ENCODE measurements at places on chromosomes 5 and 9.

- no peak for DNase-seq
These were observed 992 bp downstream of the SH2D3C start for GRCh38 chr9:127777368-127777980.

DNA sequence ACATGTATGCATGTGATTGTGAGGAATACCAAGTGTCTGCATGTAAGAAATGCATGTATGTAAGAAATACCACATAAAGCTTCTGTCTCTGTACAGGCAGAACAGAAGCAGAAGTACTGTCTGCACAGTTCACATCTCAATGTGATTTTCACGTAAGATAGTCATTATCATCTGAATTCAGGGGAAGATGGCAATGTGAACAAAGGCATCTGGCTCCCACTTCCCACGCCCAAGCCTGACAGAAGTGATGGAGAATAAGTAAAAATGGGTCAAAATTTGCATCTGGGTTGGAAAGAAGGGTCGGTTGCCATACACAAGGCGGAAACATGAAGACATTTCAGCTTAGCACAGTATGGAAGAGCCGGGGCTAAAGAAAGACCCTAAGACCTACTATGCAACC, 71.7 kb downstream of the SUSD1 start:
- DNase-seq = no peak

DNA sequence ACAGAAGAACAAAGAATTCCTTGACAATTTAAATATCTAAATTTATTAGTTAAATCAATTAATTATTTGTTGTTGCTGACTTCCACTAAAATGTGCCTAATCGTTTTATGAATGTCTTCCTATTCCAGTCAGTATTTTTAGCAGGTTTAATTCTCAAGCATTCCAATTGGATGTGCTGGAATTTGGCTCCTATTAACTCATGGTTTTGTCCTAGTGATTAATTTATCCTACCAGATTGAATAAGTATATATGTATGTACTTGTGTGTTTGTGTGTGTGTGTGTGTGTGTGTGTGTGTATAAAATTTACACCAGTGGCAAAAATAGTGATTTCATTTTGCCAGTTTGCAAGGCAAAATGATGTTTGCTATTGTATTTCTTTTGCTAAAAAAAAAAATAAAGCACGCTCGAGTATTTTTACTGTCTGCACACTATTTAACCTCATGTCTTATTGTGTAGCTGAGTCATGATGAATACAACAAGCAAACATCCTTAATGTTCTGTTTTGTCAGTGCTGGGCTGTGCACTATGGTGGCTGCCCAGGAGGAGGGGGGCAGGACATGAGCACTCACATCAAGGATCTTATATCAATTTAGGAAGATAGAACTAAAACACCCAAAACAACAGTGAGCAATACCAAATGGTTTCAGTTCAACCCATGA, 375.5 kb downstream of the PDE4D start:
- DNase-seq = no peak

DNA sequence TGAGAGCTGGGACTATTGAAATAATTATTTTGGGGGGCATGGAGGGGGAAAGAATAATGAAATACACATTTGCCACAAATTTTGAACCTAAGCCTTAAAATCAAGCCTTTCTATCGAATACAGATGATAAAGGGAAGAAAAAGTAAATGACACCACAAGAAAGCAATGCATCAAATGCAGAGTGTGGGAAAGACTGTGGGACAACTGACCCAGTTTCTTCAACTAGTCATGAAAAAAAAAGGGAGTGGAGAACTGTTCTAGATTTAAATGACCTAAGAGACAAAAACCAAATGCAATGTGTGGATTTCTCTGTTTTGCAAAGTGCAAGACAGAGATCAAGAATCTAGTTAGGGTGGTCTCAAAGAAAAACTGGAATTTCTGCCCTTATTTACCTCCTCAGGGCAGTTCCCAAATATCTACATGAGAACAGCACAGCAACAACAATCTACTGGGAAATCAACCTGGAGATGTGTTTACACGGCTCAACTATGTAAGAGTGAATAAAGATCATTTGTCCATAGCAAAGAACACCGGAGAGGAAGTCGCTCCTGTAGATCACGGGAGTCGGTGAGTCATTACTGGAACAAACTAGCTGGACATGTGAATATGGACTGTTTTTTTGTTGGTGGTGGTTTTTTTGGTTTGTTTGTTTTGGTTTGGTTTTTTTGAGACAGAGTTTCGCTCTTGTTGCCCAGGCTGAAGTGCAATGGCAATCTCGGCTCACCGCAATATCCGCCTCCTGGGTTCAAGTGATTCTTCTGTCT, 145.9 kb downstream of the DROSHA start:
- DNase-seq = peak; percentile 41

- no peak for DNase-seq
These were observed 43.3 kb downstream of the ZNF618 start for GRCh38 chr9:113919382-113919781.

- no peak for DNase-seq
These were observed 162.6 kb downstream of the TAF11L14 start for GRCh38 chr5:17796757-17797396.

DNA sequence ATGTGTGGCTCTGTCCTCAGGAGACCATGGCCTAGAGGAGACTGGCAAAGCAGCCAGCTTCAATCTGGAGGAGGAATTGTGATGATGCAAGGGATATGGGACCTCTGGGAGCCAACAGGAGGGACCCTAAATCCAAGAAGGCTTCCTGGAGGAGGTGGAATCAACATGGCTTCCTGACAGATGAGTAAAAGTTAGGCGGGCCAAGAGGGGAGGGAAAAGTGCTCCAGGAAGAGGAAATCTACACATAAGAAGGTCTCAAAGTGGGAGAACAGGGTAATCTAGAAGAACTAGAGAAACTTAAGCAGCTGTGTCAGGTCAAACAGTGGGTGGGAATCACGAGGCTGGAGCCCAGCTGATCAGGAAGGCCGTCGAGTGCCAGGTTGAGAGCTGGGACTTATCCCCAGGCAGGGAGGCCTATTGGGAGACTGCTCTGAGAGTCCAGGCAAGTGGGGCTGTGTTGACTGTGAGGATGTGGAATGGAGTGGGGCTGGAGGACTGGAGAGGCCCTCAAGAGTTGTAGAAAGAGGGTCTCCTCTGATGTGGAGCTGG, 119.1 kb downstream of the C9orf50 start:
- no peak for DNase-seq

GRCh38 chr5:91224456-91224855, 158.7 kb downstream of the ARRDC3 start:
- no peak for DNase-seq

DNA sequence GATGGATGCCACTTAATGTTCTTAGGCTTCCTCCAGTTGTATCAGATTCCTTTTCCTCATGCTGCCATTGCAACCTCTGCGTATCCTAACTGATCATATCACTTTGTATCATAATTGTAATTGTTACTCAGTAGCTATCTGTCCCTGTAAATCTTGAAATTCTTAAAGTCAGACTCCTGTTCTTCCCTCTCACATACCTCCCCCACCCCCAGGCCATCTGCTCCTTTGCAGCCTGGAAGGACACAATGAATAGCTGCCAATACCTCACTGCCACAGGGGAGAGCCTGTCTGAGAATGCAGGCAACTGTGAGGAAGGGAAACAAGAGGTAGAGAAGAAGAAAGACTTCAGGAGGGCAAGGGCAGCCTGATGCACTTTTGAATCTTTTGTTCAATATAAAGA, 228.5 kb downstream of the ENC1 start:
- no peak for DNase-seq

DNA sequence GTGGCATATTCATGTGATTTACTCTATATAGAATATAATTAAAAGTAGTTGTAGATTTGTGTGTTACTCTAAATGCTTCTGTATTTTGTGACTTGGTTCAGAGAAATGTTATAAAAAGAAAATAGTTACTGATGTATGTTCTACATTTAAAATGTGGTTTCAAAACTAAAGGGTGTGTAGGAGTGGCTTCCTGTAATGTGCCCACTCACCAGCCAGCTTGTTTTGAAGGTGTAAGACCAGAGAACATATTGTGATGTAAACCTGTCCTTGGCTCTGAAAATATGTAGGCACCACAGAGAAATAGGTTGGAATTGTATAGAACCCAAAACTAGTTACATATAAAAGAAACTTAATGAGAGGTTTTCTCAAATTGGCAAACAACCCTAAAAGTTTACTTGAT, 51.2 kb upstream of the ARRDC3 start:
- peak; percentile 36 for DNase-seq

GRCh38 chr9:28365728-28366127, 792.4 kb upstream of the C9orf72 start:
- no peak for DNase-seq

DNA sequence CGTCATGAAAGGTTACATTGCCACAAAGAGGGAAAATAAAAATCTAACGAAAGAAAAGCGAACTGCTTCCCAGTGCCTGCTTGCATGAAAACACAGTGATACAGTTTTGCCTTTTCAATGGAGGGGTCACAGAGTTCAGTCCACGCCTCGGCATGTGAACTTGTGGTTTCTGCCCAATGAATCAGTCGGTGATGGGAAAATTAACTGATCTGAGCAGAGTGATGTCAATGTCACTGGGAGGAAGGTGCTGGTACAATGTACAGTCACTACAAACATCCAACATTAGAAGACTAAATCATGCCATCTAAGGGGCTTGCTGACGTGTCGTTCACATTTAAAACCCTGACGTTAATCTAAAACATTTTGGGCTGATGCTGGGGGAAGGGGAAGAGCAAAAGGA, 151.8 kb upstream of the MSX2 start:
- DNase-seq = no peak

- no peak for DNase-seq
These were observed 2.4 kb downstream of the TLE4 start for GRCh38 chr9:79574136-79574535.

- DNase-seq = peak; percentile 49
These were observed 250.8 kb upstream of the FBXL7 start for GRCh38 chr5:15249152-15249551.

DNA sequence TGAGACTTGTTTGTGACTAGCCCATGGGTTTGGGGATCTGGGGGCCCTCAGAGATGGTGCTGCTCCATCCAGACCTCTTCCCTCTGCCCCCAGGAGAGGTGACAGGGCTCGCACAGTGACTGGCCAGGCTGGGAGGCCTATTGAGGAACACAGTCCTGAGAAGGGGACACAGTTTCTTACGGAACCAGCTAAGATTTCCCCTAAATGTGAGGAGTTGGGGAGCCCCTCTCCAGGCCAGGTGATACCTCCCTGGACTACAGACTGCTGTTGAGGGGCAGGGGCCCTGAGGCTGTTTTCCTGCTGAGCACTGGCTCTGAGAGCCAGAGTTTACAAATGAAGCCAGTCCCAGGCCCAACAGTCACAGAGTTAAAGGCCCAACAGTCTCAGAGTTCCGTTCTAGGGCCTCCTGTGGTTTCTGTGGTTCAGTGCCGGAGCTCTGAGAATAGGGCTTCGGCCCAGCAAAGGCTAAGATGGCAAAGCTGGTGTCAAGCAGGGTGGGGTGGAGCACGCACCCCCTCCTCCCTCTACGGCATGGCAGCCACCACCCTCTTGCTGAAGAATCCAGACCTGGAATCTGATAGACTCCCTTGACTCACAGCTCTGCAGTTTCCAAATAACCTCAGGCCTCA, 1.1 kb upstream of the SEMA4D start:
- DNase-seq = peak; percentile 87

DNA sequence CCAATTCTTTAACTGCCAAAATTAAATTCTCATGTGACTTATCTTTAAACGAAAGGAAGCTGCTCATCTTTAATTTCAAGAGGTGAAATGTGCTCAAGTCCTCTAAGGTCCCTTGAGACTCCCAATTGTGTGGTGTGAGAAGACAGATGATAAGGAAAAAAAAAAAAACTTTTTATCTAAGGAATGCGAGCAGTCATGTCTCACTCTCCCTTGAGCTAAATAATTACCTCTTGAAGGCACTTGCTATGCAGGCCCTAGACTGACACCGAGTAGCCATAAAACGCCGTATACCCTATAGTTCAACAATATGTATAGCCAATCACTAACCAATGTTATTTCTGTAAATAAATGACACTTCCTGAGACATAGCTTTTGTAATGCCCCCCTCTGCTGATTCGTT, 1.5 kb upstream of the DTWD2 start:
- DNase-seq = no peak

DNA sequence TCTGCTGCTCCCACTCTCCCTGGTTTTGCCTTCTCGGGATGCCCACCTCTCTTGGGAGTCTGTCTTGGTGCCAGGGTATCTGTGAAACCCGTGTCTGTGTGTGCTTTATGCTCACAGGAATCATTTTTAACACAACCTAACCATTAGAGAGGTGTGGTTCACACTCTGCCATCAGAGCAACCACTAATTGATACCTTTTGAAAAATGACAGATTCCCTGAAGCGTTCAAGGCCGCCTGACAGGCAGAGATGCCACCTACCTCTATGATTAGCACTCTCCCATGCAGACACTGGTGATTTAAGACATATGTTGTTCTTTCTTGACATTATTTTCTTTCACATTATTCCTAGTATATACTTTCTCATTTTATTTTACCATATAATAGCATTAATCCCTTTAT, 207.3 kb upstream of the SGCD start:
- DNase-seq = no peak

DNA sequence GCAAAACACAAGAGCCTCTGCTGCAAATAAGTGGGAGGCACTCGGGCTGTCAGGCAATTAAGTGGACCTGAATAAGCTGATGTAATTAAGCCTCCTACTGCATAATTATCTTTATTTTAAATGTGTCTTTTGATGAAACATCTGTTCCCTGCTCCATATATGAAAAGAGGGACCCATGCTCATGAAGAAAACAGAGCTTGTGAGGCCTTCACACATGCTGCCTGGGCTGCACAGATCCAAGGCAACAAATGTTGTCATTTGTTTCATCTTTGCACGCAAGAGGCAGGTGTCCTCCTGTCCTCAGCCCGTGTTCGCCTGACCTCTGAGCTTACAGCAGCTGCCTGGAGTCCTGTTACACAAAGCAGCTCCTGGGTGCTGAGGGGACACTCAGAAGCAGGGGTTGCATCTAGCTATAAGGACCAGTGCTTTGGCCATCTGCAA, 381.1 kb downstream of the ZNF608 start:
- DNase-seq = no peak

GRCh38 chr5:178551059-178551458, 39.1 kb downstream of the COL23A1 start:
- DNase-seq = peak; percentile 54

Data from NB4 (cell line).